ENCODE measurements at places on chromosomes 1 and 21.

DNA sequence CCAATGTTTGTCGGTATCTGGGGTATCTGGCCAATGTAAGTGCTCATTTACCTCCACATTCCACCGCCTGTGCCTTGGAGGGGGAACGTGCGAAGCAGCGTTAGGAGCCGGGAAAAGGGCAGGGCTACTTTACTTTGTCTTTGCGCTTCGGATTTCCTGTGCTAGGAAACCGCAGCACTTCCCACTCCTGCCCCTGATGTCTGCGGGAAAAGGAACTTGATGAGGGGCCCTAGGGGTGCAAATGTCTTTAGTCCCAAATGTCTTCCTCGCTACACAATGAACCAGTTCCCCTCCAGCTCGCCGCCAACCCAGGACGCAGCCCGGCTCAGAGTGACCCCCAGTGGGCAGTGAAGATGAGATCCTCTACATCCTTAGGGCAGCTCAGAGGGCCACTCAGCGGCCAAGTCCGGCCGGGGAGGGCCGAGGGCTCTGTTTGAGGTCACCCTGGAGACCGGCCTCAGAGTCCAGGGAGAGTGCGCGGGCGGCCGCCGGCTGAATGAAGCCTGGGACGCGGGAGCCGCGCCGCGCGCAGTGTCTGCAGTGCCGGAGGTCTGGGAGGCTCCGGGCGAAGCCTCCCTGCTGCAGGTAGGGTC lies at the start of gene DYNLT5:
Gene DYNLT5 (plus strand): TSS at position 460 of the 593 bp plus-strand sequence. CDS start 2,200 bp downstream, outside the sequence.
- DNase-seq, result peak; percentile 55

DNA sequence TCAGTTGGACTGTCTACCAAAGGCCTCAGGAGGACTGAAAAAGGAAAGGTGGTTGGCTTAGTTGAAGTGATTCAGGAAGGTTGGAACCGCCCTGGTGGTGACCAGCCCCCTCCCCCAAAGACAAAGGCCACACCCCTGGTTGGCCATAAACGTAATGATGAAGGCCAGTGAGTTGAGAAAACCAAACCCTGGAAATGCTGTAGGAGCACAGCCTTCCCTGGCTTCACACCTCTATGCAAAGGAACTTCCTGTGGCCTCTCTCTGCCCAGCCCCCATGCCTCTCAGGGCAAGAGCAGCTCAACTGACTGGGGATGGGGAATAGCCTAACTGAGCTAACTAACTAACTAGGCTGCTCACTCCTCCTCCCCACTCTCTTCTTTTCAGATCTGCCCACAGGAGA lies 90.4 kb downstream of the NPHP4 start:
- DNase-seq, result no peak

DNA sequence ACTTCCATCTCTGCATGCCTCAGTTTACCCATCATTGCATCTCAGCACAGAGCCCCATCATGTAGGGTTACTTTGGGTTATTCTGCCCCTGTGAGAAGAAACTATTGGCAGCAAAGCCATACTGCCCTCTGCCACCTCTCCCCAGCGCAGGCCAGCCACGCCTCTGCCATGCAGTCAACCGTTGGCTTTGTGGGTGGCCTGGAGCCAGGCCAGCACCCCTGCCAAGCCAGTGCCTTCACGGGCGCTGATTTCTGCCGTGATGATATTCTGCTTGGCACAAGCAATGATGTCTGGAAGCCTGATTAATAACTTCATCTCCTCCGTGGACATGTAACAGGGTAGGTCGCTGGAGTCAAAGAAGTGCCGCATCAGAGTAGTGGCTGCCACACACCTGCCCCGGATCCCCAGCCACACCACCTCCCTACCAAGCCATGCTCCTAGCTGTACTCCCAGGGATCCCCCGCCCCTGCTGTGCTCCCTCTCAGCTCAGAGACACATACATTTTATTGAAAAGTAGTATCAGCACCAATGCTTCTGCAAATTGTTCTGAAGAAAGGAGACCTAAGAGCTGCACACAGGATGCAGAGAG lies 15.0 kb upstream of the CEP85 start:
- peak; percentile 44 for DNase-seq

GRCh38 chr1:204503122-204503912 lies 8.7 kb upstream of the PIK3C2B start:
- no peak for DNase-seq

DNA sequence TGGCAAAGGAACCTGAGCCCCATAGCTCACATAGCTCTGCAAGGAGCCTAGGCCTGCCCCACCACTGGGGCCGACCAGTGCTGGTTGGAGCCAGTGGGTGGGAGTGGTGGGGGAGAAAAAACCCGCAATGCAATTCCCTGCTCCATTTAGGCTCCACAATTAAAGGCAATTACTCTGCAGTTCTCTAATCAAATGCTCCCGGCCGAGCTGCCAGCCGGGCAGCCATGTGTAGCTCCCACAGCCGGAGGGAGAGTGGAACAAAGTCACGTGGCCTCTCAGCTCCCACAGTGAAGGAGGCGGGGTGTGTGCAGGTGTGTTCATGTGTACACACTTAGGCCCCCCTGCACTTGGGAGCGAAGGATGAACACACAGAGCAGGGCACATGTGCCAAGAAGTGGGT lies 81.6 kb downstream of the KIRREL1 start:
- peak; percentile 28 for DNase-seq

- DNase-seq, result no peak
Measured at GRCh38 chr1:201149400-201149799, 4.9 kb downstream of the TMEM9 start.
